ENCODE measurements at places on chromosomes 7 and 10.

- DNase-seq = no peak
Observed at GRCh38 chr7:84510505-84510904, 315.9 kb upstream of the SEMA3A start.

DNA sequence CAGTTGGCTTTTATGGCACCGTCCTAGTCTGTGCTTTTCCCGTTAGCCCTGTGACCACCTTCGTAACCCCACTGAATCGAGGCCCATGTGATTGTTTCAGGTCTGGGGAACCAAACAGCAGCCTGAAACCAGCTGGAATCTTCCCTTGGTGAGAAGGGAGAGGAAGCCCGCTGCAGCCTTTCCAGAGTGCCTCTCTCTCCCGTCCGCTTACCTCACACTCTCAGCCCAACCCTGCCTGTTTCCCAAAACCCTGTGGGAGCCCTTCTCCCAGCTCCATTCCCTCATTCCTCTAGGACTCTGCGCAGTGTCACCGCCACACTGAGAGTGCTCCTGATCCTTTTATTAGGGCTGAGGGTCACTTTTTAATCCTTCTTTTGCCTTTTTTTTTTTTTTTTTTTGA is 139.6 kb downstream of the WDR37 start:
- no peak for DNase-seq

- peak; percentile 1 for DNase-seq
Observed at GRCh38 chr10:66931340-66931948, 5.6 kb downstream of the LRRTM3 start.

DNA sequence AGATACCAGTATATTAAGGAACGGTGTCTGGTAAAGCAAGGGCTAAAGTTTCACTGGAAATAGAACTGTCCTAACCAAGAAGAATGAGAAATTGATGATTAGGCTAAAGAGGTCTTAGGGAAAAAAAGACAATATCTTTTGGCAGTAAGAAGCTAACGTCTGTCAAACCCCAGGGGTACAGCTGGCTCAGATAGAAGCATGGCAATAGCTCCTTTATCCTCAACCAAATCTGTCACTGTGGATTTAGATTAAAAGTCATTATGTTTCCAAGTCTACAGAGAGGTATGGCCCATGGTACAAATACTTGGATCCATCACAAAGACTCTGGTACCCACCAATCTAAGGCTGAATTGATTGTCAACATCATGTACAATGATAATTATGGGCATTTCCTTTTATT is 8.6 kb upstream of the SLC16A9 start:
- no peak for DNase-seq

GRCh38 chr7:36506820-36507219 is 117.2 kb downstream of the ANLN start:
- DNase-seq = no peak

GRCh38 chr7:7895004-7895650 is 73.5 kb upstream of the GLCCI1 start:
- no peak for DNase-seq

- DNase-seq = no peak
Observed at GRCh38 chr10:1320739-1321320, 264.6 kb downstream of the WDR37 start.

GRCh38 chr10:103350175-103350516 is 794 bp downstream of the PCGF6 start:
- no peak for DNase-seq

DNA sequence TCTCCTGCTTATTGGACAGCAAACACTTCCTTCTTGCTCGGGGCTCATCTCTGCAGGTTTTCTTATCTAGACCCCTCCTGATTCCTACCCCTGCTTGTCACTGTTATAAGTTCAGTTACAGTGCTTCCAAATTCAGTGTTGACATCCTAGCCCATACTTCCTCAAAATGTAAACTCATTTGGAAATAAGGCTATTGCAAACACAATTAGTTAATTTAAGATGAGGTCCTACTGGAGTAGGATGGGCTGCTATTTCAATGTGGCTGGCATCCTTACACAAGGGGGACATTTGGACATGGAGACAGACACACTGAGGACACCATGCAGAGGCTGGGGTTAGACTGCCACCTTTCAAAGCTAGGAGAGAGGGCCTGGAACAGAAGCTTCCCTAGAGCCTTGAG is 85.2 kb upstream of the NPVF start:
- DNase-seq = no peak

GRCh38 chr10:58807629-58808022 is 295.0 kb downstream of the BICC1 start:
- DNase-seq = no peak

DNA sequence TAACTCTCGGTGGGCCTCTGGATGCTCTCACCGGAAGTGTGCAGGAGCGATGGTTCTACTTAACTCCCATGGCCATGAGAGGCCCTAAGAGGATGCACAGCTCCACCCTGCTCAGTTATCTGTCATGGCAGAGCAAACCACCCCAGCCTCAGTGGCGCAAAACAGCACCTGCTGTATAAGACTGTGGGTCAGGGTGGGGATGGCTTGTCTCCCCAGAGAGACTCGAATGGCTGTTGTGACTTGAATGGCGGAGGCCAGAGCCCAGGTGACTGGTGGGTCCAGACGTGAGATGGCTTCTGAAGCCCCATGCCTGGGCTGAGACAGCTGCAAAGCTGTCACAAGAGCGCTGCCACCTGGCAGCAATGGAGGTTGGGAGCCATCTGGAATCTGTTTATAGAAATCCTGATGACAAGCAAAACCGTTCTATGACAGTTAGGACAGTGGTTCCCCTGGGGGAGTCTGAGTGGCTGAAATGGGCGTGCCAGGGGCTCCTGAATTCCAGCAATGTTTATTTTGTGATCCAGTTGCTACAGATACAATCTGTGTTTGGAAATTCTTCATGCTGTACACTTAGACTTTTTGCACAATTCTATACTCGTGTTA is 490.5 kb downstream of the TCERG1L start:
- no peak for DNase-seq

- DNase-seq = peak; percentile 38
Observed at GRCh38 chr10:6173203-6173602, 29.5 kb upstream of the PFKFB3 start.

DNA sequence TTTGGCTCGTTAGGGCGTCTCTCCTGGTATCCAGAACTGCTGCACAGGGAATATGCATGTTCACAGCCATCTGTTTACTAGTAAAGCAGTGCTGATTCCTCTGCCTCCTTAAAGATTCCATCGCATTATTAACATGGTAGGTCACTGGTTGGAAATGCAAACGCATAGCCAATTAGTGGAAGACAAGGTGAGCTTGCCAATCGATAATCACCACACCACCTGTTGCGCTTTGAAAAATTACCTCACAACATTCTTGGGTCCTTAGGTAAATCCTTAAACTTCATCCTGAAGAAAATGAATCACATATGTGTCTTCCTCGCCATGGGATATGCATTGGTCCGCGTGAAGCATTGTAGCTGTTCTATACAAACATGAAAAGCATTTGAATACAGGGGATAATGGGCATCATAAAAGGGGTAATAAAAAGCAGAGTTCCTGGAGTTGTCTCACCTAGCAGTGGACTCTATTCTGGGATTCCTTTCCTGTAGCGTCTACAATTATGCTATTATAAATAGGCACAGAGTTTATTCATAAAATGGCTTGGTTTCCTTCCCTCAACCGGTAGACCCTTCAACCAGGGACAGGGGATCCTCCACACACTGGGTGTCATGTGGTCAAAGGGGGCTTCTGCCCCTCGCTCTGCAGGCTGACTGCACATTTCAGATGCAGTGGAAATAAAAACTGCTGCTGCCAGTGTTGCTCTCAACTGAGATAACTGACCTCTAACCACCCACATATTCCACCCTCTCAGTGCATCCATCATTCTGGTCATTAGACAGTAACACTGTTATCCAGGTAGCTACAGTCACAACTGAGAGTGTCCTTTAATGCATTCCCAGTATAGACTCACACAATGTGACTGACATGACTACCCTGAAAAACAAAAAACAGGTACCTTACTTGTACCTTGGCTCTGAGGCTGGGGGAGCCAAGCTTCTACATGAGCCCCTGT is 389.2 kb upstream of the NFE2L3 start:
- DNase-seq = no peak

Data from naive thymus-derived CD8-positive, alpha-beta T cell (primary cell).